Chondrocyte (in vitro differentiated cells): ENCODE measurements at places on chromosomes 4 and X. TPM values are rescaled to one million over a fixed set of nuclear protein-coding genes. Genes with fewer than 3 reads are reported as not detected.

Gene FAM241A
- total RNA-seq, result 0.53 to 0.74 TPM (median 0.62 TPM) in 3 replicates

Gene PPARGC1A
- 2.1 to 6.6 TPM (median 2.2 TPM) in 3 replicates for total RNA-seq

Gene ZGRF1
- 4.2 to 9.1 TPM (median 4.3 TPM) in 3 replicates for total RNA-seq

Gene MAGEB1
- not detected in 3 replicates for total RNA-seq

Gene ZMAT1
- 3.4 to 4.7 TPM (median 4.0 TPM) in 3 replicates for total RNA-seq

Gene ARMCX4
- 13.3 to 15.4 TPM (median 15.2 TPM) in 3 replicates for total RNA-seq

Gene FAM47E
- total RNA-seq, result 0.73 to 1.2 TPM (median 0.92 TPM) in 3 replicates

Gene CAPN6
- 0.13 to 0.29 TPM (median 0.17 TPM) in 3 replicates for total RNA-seq

- DNase-seq, result no peak
These were observed 39.9 kb downstream of the TXLNG start for GRCh38 chrX:16826207-16826606.

DNA sequence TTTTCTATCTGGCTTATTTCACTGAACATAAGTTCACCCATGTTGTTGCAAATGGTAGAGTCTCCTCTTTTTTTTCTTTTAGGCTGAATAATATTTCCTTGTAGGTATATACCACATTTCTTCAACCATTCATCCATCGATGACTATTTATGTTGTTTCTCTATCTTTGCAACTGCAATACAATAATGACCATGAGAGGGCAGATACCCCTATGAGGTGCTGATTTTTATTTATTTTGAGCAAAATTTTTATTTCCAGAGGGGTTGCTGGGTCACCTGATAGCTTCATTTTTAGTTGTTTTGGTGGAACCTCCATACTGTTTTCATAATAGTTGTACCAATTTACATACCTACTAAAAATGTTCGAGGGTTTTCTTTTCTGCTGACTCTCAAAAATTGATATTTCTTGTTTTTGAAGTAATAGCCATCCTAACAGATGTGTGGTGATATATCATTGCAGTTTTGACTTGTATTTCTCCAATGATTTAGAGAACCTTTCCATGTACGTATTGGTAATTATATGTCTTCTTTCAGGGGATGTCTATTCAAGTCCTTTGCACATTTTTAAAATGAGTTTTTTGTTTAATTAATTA lies 1697.0 kb downstream of the PCDH7 start:
- no peak for DNase-seq

- DNase-seq, result no peak
These were observed 2.0 kb downstream of the ARSJ start for GRCh38 chr4:113977526-113977855.

- DNase-seq, result no peak
These were observed 220.7 kb upstream of the CASK start for GRCh38 chrX:42143866-42144592.

DNA sequence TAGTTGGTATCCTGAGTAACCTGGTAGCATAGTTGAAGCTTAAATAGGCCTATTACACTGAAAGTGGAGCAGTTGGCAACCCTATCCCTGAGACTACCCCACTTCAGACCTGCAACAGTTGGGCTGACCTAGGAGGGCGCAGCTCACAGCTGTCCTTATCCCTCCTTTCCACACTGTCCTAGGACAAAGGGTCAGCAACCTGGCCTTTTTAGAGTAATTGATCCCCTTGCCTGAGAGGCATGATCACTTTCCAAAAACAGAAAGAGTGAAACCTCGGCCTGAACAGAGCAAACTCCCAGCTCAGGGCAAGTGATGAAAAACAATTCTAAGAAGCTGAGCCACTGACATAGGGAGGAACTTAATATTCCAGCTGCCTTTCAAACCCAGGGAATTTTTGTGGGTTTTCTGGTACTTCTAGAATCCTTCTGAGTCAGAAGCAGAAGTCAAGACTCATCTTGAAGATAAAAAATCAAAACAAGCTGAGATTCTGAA lies 94.9 kb upstream of the MYOZ2 start:
- no peak for DNase-seq

GRCh38 chrX:102720237-102721168 lies at the start of gene GPRASP3:
TSS of gene GPRASP3 (plus strand) at chrX:102720743. CDS start at chrX:102748996, 28,253 bp downstream.
- no peak for DNase-seq

DNA sequence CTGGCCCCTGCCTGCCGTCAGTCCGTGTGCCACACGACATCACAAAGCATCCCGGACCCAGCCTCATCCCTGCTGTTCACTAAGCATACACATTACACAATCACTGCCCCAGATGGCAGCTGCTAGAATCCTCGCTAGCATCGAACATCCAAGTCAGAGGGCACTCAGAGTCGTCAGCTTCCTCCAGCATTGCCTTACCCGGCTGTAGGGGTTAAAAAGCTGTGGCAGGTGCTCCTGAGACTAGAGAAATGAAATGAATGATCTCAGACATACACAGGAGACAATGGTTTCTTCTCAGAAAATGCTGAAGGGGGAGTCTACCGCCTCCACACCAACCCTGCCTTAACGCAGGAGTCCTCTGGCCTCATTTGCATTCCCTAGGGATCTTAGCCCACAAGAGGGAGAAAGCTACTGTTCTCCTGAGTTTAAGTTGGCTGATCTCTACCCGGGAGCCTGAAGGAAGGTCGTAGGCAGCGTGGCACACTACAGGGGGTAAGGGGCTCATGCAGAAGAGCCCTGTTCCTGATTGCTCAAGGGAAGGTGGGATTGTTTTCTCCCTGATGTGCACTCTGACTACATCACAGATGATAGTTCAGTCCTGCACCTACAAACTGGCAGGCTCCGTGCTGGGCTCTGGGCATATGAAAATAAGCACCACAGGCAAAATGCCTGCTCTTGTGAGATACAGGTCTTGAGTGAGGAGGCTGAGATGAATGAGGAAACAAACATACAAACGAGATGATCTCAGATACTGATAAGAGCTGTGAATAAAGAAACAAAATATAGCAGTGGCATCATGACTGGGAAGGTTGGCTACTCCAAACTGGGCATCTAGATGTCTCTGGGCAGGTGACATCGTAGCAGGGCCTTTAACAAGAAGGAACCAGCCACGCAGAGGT lies 2.6 kb upstream of the KIAA0232 start:
- DNase-seq, result no peak

- DNase-seq, result no peak
These were observed 999 bp upstream of the KLHL15 start for GRCh38 chrX:24027985-24028384.

GRCh38 chrX:68947882-68948605 lies 119.2 kb downstream of the EFNB1 start:
- no peak for DNase-seq

DNA sequence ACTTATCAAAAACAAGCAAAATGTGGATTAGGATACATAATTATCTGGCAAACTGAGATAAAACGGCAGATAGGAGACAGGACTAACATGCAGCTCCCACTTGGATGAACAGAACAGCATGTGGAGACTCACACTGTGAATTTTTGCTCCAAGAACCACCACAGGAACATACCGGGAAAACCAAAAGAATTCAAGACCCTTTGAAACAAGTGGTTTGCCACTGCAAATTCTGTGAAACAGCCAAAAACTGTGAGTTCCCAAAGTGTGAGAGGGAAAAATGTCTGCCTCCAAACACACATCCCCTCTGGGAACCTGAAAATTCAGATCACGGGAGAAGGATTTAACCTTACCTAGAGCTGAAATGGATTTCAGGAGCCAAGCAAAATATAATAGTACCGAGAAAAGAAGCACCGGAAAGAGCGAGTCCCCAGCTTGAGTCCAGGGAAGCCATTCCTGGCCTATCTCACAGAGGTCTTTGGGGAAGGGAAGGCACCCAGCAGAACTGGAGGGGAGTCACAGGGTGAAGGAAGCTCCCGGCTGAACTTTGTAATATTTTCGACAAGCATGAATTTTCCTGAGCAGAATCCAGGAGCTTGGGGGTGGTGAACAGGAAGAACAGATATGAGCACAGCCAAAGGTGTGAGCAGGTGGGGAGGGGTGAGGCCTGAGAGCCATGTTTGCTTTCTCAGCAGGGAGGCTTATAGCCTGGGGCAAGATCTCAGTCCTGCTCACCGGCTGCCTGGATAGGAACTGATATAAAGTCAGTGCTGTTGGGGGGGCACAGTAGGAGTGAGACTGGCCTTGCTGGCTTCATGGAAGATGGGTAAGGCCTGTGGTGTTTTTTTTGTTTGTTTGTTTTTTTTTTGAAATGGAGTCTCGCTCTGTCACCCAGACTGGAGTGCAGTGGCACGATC lies 23.9 kb downstream of the MANBA start:
- no peak for DNase-seq

DNA sequence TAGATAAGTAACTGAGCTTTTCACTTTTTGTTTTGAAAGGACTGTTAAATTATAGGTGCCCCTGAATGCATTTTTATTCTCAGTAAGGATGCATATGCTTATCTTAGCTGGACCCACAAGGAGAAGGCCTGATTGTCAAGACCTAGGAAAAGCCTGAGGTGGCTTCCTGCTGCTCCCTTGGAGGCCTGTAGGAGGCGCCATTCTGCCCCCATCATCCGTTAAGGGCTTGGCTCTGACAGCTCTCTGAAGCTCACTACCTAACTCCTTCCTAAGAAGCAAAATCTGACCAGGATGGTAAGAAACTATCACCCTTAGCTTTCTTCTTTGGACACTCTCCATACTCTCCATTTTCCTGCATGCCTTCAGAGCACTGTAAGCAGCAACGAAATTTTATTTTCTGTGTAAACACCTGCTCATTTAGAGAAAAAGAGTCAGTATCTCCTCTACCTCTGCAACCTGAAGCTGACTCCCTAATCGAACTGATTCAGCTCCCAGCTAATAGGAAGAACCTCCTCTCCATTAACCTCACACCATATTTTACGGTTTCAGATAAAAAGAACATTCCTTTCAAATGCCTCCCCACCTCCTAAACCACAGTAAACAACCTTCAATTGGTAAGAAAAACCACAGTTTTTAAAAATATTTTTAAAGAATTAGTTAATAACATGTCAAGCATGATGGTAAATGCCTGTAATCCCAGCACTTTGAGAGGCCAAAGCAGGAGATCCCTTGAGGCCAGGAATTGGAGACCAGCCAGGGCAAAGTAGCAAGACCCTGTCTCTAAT lies 73.4 kb upstream of the EDNRA start:
- DNase-seq, result no peak

- DNase-seq, result no peak
These were observed 233.9 kb upstream of the CXXC4 start for GRCh38 chr4:104728380-104729122.

GRCh38 chrX:119622356-119623232 lies 16.4 kb upstream of the NKRF start:
- no peak for DNase-seq

DNA sequence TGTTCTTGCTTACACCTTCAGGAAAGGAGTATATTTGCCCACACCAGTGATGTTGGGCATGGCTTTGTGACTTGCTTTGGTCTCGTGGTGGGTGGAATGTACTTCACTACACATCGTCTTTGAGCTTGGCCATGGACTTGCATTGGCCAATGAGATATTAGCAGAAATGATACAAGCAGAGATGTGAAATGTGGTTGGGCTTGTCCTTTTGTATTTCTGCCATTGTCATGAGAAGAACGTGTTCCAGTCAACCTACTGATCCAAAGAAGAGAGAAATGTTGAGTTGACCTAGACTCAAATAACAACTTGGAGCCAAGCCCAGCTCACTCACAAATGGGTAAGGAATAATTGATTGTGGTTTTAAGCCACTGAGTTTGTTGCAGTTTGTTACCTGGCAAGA lies 138.4 kb upstream of the ARX start:
- DNase-seq, result no peak

- no peak for DNase-seq
These were observed 121.8 kb downstream of the SPCS3 start for GRCh38 chr4:176441594-176441993.

DNA sequence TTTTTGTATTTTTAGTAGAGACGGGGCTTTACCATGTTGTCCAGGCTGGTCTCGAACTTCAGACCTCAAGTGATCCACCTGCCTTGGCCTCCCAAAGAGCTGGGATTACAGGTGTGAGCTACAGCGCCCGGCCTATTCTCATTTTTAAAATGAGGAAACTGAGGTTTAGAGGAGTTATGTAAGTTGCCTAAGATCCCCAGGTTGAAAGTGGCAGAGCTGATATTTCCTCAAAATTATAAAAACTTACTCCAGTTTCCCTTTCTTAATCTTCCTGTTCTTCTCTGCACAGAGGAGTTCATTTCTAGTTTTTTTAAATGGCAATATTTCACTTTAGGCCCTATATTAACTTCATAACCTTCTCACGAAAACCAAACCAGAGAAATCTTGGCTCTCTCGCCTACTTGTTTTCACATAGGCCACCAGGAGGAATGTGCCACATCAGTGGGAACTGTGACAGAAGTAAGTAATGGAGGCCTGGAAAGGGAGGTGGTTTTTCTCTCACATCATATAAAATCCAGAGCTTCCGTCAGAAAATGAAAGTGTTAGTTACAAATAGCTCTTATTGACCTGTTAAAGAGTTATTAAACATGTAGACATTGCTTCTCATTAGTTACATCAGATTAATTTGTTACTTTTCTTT lies 16.1 kb upstream of the RS1 start:
- DNase-seq, result no peak

DNA sequence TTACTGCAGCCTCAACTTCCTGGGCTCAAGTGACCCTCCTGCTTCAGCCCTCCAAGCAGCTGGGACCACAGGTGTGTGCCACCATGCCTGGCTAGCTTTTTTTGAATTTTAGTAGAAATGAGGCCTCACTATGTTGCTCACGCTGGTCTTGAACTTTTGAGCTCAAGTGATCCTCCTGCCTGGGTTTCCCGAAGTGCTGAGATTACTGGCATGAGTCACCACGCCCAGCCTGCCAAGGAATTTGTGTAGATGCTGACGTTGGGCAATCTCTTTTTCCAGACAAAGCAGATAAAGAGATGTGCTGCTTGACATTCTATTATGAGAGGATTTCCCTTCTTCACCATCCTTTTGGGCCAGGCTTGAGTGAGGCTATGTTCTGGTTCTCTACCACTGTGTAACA lies 254.5 kb upstream of the RPS6KA3 start:
- no peak for DNase-seq
